ENCODE measurements at places on chromosomes 16 and 17. TPM values are rescaled to one million over a fixed set of nuclear protein-coding genes. Genes with fewer than 3 reads are reported as not detected.

DNA sequence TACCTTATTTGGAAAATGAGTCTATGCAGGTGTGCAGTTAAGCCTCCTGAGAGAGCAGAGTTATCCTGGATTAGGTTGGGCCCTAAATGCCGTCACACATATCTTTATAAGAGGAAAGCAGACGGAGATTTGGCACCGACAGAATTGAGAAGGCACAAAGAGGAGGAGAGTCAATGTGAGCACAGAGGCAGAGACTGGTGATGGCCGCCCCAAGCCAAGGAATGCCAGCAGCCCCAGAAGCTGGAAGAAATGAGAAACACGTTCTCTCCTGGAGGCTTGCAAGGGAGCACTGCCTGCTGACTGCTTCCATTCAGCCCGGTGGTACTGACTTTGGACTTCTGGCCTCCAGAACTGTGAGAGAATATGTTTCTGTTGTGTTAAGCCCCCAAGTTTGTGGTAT, 3.2 kb downstream of the SLC46A1 start:
- DNase-seq, result no peak

DNA sequence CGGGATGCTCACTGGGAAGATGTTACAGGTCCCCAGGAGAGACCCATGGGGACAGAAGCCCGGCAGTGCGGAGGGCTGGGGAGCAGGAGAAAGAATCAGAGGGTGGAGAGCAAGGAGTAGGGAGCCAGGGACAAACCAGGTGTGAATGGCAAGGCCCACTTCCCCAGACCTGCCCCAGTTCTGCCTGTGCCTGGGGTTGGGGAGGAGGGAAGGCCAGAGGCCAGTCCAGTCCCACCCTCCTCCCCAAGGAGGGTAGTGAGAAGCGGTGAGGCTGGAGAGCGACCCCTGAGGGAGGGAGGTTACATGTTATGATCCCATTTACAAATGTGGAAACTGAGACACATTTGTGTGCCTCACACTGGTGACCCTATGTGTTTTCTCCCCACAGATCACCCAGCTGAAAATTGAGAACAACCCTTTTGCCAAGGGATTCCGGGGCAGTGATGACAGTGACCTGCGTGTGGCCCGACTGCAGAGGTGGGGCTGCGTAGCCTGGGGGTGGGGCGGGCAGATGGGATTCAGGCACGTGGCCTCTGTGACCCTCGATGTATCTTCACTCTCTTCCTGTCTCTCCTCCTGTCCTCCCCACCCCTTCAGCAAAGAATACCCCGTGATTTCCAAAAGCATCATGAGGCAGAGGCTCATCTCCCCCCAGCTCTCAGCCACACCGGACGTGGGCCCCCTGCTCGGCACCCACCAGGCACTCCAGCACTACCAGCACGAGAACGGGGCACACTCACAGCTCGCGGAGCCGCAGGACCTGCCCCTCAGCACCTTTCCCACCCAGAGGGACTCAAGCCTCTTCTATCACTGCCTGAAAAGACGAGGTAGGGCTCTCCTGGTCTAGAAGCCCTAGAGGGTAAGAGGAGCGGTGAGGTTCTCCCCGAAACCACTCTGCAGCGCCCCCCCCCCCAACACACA, 27.5 kb downstream of the TBX4 start:
- no peak for DNase-seq

- no peak for DNase-seq
Observed at GRCh38 chr17:65554553-65555223, 6.8 kb downstream of the AXIN2 start.

DNA sequence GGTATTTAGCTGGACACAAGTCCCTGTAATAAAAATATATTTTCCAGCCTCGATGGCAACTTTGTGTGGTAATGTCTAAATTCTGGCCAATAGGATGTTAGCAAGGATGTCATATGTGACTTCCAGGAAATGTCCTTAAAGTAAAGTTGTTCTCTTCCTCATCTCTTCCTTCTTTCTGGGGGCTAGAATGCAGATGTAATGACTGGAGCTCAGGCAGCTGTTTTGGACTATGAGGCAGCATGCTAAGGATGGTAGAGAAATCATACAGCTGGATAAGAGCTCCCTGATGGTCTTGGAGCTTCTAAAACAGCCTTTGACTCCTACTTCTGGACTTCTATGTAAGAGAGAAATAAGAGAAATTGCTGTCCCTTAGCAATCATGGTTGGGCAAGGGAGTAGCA, 16.9 kb upstream of the MAPT start:
- DNase-seq, result no peak

DNA sequence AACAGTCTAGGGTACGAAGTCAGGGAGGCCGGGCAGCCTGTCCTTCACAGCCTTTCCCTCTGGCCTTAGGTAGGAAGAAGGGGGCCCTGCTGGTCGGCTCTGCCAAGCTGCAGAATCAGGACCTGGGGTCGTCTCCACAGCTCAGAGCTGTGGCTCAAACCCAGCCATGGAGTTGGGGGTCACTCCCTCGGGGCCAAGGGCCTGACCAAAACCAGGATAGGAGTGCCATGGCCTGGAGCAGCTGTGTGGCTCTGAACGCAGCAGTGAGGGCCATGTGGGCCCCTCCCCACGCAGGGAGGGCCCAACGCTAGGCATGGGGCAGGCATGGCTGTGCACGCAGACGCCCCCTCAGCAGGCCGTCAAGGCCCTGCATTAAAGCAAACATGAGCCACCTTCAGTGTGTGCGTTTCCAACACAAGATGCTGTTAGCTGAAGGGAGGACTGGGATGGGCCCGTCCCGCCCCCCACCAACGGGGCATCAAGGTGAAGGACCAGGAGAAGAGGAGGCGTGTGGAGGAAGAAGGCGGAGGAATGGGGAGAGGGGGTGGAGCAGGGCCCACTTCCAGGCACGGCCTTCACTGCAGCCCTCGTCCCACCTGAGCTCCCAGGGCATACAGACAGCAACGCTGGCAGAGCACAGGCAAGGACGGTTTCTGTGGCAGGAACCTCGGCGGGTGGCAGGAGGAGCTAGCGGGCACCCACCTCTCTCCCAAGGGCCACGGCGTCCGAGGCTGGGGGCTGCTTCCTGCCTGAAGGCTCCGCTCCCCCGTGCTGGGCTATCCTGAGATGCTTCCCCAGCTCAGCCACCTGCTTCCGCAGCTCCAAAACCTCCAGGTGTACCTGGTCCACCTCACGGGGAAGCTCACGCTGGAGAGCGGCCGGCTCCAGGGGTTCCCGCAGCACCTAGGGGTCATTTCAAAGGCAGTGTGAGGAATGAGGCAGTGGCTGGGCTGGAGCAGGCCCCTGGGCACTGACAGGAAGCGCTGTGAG, 55.3 kb downstream of the CCDC57 start:
- no peak for DNase-seq

GRCh38 chr16:10325783-10326543, 59.9 kb upstream of the ATF7IP2 start:
- no peak for DNase-seq

TNS4 gene
- total RNA-seq, result not detected

KRTAP4-6 gene
- total RNA-seq, result not detected

DNA sequence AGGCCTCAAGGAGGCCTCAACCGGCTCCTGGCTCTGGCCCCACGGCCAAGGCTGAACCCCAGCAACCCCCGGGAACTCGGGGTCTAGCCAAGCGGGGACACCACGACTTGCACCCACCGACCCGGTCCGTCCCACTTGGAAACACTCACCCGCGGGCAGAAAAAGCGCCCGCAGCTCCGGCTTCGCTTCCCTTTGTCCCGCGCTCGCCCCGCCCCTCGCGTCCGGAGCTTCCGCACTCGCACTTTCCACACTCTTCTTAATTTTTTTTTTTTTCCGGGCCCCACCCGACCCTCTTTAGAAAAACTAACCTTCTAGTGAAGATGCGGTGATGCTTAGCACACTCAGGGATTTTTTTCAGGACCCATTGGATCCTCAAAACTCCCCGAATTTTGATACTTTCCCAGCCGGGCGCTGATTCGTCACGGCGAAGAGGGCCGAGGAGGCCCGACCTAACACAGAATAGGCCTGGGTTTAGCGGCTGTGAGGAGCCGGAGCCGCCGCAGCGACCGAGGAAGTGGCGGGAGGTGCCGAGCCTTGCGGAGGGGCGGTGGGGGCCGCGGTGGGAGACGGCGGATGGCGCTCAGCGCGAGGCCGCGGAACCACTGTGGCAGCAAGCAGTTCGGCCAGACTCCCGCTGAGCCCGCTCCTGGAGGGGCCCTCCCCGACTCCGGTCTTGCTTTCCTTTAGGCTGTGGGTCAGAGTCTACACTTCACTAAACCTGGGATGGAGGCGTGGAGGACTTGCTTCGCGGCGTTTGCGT, at the start of gene SMARCE1:
Gene SMARCE1, minus strand, starts transcription at position 195 of the 760 bp plus-strand sequence. CDS start 2,016 bp downstream, outside the sequence.
- peak; percentile 68 for DNase-seq

GRCh38 chr17:49687878-49688491, 10.1 kb upstream of the SPOP start:
- DNase-seq, result no peak

Measured in body of pancreas (tissue), 4 donors.